OCI-LY7 (cell line): ENCODE measurements at places on chromosomes 4 and X.
A peak's percentile ranks its signal among the peaks of the same experiment; 100 is the strongest.

- DNase-seq, result no peak
These were observed 81.9 kb downstream of the PDLIM5 start for GRCh38 chr4:94533405-94534223.

DNA sequence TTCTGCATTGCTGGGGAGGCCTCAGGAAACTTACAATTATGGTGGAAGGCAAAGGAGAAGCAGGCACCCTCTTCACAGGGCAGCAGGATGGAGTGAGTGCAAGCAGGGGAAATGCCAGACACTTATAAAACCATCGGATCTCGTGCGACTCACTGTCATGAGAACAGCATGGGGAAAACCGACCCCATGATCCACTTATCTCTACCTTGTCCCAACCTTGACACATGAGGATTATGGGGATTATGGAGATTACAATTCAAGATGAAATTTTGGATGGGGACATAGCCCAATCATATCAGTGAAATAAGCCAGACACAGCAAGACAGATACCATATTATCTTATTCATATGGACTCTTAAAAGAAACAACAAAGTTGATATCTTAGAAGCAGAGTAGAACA lies 134.9 kb downstream of the C4orf33 start:
- DNase-seq, result no peak

DNA sequence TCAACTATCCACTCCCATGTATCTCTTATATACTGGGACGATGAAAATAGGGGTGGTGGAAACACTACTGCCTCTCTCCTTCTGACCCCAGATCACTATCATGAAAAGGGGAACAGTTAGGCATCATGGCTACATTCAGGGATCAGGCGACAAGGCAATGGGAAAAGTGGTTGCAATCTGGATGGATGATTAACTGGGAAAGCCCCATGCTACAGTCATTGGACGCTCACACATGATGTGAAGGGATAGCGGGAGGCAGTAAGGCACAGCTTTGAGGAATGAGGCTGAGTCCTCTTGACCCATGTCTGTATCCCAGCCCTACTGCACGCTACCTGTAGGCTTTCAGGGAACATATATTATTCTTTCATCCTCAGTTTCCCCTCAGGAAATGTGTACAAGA lies 10.2 kb downstream of the GASK1B start:
- DNase-seq, result no peak

DNA sequence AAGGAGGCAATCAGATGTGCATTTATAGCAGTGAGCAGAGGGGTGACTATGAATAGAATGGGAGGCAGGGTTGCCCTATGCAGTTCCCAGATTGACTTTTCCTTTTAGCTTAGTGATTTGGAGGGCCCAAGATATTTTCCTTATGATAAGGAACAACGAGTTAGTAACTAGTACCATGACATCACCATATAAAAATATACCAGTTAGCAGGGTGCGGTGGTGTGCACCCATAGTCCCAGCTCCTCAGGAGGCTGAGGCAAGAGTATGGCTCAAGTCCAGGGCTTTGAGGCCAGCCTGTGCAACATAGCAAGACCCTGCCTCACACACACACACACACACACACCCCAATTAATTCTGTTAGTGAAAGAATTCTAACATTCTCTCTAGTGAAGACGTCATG lies 53.0 kb downstream of the IL13RA2 start:
- no peak for DNase-seq

- no peak for DNase-seq
These were observed 153.0 kb downstream of the ASB9 start for GRCh38 chrX:15116900-15117299.

DNA sequence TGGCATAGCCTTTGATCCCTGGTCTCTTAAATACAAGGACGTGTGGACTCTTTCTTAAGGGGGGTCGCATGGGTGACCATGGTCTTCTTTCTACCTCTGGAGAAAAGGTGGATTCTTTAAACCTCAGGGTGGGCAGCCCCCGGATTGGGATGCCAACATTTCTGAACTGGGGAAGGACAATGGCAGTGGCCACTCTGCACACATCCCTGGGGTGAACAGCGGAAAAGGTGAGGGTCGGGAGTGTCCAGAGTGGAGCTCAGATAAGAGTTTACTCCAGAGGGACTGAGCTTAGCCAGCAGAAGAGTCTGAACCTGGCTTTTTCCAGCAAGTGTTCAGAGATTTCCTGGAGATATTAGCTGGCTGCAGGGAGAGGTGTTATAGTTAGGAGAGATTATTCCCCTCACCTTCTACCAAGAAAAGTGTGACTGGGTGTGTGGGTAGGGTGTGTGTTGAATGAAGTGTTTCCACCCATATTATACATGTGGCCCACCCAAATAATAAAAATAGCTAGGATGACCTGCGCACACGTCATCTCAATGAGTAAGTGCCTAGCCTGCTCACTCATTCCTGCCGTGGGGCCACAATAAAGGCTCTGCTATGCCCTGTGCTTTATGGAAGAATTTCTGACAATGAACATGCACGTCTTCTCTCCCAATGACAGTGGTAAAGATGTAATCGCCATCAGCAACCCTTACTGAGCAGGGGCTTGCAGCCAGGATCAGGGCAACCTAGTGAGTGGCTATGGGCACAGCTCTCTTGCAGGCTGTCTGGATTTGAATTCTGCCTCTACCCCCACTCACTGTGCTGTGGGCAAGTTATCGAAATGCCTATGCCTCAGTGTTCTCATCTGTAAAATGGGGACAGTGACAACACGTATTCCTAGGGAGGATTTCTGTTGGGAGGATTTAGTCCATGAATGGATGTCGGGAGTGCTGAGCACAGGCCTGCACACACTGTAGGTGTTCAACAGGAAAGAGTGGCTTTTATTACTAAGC lies 76.6 kb downstream of the SLC2A9 start:
- no peak for DNase-seq

GRCh38 chrX:42772874-42773273 lies 5.1 kb downstream of the PPP1R2C start:
- DNase-seq, result peak; percentile 80

DNA sequence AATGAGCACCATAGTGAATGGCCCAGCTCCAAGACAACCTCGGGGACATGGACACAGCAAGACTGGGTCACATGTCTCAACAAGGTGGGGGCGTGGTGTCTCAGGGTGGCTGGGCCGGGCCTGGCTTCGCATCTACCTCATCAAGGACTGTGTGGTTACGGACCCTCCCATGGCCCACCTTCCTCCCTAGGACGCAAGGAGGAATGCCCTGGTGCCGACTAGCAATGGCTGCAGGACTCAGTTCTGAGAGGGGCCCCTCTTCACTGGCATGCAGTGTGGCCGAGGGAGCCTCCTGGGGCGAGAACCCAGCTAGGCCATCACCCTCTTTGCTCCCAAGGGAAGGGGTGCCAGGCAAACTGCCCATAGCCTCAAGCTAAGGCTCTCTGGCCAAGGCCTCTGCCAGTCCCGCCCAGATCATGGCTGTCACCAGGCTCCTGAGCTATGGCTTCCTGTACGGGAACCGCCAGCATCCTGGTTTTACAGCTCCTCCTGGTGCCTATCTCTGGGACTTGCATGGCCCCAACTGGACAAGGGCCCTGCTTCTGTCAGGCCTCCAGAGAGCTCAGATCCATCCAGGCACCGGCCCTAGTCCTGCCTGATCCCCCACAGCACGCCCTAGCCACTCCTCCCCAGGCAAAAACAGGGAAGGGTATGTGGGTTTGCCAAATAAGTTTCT lies 218.0 kb upstream of the AGTR2 start:
- no peak for DNase-seq
